ENCODE measurements at places on chromosomes 6 and 20. TPM values are rescaled to one million over a fixed set of nuclear protein-coding genes. Genes with fewer than 3 reads are reported as not detected.

RAET1G gene
- total RNA-seq = not detected

IRAK1BP1 gene
- total RNA-seq = 10.1 TPM

DDX43 gene
- total RNA-seq = not detected

DNA sequence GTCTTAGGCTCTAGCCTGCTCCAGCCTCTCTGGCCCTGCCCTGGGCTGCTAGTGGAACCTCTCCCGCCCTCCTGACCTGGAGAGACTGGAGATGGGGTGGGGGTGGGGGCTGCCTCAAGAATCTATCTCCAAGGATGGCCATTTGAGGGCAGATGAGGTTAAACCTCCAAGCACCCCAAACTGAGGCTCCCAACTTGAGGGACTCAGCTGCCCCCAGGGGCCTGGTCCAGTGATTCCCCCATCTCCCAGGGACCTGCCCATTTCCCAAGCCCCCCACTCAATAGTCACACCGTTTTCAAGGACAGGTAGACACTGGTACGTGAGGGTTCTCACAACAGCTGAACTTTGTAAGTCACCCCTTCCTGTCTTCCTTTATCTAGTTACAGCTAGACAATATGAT lies 7.1 kb upstream of the BPIFB1 start:
- H3K4me3 ChIP-seq = no peak overlapping the region
- H3K36me3 ChIP-seq = no peaks in the 10 kb centered on the region
- H3K4me1 ChIP-seq = no peaks in the 10 kb centered on the region

DNA sequence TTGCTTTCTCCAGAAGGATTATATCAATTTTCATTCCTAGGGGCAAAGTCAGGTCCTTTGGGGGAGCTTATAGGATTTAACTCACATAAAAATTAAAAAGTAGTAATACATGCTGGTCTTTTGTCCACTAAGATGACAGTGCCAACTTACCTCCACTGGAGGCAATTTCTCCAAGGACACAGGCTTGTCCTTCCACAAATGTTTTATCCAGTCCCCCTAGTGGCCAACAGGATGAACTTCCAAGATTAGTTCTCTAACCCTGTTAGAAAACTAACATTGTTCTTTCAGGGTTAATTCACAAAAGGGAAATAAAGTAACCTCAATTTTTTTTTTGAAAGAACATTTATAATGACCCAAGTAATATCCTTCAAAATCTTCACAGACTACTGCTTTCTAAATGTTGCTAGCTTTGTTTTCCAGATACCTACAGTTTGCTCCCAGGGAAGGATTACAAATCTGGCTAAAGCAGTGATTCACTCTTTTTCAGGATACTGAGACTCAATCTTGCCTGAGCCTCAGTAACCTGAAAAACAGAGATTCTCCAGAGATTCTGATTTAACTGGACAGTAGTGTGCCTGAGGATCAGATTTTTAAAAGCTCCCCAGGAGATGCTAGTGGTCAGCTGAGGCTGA lies 31.7 kb upstream of the UBR2 start:
- H3K4me1 ChIP-seq = peaks cover 36% of the 10 kb centered on the region
- H3K27me3 ChIP-seq = no peaks in the 10 kb centered on the region
- no peak overlapping the region for H3K27ac ChIP-seq
- DNase-seq = peak; percentile 84

GRCh38 chr6:113540466-113540865 lies 316.7 kb upstream of the MARCKS start:
- H3K27me3 ChIP-seq = no peaks in the 10 kb centered on the region
- no peaks in the 10 kb centered on the region for H3K4me1 ChIP-seq
- no peak for DNase-seq
- H3K4me3 ChIP-seq = no peak overlapping the region
- H3K36me3 ChIP-seq = no peaks in the 10 kb centered on the region

DNA sequence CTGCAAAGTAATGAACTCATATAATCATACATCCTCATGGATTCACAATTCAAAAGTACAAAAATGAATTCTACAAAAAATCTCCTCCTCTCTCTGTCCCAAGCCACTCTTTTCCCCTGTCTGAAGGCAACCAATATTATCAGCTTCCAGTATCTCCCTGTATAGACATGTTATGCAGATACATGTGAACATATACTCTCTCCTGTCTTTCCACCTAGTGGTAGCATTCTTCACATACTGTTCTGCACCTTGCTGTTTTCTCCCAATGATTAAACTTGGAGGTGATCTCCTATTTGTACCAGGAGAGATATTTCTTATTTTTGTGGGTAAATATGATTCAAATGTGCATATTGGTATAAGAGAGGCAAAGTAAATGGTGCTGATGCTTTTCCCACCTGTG lies 416.4 kb downstream of the EPM2A start:
- no peak overlapping the region for H3K4me3 ChIP-seq
- no peak overlapping the region for H3K27ac ChIP-seq
- H3K4me1 ChIP-seq = no peaks in the 10 kb centered on the region
- no peak for DNase-seq
- H3K27me3 ChIP-seq = no peaks in the 10 kb centered on the region

- H3K27ac ChIP-seq = no peak overlapping the region
- no peaks in the 10 kb centered on the region for H3K4me1 ChIP-seq
- no peak for DNase-seq
- H3K36me3 ChIP-seq = no peaks in the 10 kb centered on the region
- no peaks in the 10 kb centered on the region for H3K27me3 ChIP-seq
- H3K4me3 ChIP-seq = no peak overlapping the region
Measured at GRCh38 chr6:19668710-19669109, 168.5 kb upstream of the ID4 start.

DNA sequence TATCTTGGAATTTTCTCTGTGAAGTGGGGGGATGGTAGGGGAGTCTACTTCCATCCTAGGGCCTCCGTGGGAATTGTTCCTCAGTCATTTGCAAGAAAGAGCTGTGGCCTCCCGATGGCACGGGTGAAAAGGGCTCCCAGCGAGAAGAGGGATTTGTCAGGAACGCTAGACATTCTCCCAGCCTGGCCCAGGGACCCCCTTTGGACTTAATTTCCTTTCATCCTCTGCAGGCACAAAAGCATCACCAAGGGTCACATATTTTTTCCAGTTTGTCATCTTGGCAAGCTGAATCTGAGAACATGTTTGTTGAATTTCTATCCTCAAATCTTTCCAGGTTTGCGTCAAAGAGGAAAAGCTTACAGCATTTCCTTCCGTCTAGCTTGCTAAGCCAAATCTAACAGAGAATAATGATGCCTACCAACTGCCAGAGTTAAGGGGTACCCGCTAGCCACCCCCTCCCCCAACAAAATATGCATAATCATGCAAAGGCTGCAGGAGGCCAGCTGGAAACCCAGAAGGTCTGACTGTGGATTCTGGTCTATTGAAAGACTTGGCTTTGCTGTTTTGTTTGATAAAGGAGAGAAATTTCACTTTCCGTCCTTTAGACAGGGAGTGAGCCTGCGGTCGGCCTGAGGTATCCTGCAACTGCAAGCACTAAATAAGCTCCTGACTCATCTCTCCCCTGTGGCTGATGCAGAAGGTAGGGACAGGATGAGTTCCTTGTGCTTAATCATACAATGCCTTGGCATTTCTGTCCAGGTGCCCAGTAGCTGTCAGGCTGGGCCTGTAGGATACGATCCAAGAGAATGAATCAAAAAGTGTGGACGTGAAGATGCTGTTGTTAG lies 23.1 kb downstream of the PSMG4 start:
- H3K4me3 ChIP-seq = no peak overlapping the region
- no peaks in the 10 kb centered on the region for H3K4me1 ChIP-seq
- no peak for DNase-seq
- no peaks in the 10 kb centered on the region for H3K27me3 ChIP-seq
- no peak overlapping the region for H3K27ac ChIP-seq

DNA sequence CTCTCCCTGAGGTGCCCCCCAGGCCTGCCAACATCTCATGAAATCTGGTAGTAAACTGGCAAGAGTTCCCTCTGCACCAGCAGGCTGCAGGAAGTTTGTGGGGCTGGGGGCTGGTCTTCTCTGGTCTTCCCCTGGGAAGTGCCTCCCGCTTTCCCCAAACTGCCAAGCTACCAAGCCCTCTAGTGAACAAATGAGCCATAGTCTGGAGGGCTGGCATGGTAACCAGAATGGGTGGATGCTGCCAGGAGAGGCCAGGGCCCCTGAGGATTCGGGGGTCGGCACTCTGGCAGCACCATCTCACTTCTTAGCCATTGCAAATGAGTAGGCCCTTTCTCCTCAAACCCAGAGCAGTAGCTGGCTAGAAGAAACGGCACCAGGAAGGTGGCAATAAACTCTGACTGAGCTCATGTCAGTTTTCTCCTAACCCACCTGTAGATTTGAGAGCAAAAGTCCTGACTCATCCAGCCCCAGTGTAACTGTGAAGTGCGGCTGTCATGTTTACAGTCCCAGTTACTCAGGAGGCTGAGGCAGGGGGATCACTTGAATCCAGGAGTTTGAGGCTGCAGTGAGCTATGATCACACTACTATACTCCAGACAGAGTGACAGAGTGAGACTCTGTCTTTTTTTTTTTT lies 35.9 kb downstream of the ZC3H12D start:
- H3K27ac ChIP-seq = no peak overlapping the region
- no peak for DNase-seq
- H3K27me3 ChIP-seq = no peaks in the 10 kb centered on the region
- H3K36me3 ChIP-seq = peaks cover 54% of the 10 kb centered on the region
- no peaks in the 10 kb centered on the region for H3K4me1 ChIP-seq

DNA sequence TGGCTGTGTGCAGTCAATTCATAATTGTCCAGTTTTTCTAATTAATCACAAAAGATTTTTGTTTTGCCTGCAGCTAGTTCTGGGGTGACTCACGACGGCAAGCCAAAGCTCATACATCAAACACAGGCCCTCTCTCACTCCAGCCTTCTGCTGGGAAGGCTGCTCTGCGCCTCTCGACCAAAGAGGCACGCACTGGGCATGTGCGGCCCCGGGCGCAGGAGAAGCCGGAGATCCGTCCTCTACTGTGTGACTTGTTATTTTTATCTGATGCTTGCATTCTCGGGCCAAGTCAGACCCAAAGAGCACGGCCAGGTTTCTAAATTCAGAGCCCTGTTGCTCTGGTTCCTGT lies 98.5 kb downstream of the TFAP2A start:
- H3K27ac ChIP-seq = no peak overlapping the region
- no peak for DNase-seq
- H3K36me3 ChIP-seq = no peaks in the 10 kb centered on the region
- no peaks in the 10 kb centered on the region for H3K4me1 ChIP-seq

- no peak overlapping the region for H3K27ac ChIP-seq
- H3K27me3 ChIP-seq = no peaks in the 10 kb centered on the region
- no peaks in the 10 kb centered on the region for H3K36me3 ChIP-seq
- no peak for DNase-seq
Measured at GRCh38 chr6:137976430-137976829, 109.4 kb downstream of the TNFAIP3 start.

All from Karpas-422 (cell line).